ENCODE measurements at places on chromosomes 3 and 15.

DNA sequence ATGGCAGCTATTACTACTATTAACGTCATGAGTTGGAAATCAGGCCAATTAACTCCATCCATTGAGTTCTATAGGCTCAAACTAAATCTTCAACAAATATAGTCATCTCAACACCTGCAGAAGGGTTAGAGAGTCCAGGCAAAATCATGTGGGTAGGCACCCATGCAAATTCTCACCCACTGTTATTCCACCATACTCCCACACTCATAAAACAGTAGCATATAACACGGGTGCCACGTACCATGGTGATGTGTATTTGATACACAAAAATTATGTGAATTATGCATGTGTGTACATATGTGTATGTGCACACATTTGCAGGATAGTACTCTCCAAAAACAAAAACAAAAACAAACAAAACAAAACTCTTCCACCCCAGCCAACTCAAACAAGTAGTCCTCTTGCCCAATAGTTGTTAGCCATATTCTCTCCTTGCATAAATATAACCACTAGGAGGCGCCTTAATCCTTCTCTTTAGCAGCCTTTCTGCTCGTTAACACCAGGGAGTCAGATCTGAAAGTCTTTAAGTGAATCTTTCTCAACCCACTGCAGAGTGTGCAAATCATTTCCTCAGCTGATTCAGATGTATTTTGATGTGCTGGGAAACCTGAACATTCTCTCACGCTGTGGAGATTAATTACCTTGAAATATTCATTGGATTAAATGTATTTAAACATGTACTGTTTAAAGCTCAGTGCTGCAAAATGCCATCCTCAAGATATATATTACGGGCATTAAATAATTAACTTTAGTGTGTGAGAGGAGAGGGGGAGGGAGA lies 38.0 kb upstream of the COPB2 start:
- peak; percentile 39 for DNase-seq

DNA sequence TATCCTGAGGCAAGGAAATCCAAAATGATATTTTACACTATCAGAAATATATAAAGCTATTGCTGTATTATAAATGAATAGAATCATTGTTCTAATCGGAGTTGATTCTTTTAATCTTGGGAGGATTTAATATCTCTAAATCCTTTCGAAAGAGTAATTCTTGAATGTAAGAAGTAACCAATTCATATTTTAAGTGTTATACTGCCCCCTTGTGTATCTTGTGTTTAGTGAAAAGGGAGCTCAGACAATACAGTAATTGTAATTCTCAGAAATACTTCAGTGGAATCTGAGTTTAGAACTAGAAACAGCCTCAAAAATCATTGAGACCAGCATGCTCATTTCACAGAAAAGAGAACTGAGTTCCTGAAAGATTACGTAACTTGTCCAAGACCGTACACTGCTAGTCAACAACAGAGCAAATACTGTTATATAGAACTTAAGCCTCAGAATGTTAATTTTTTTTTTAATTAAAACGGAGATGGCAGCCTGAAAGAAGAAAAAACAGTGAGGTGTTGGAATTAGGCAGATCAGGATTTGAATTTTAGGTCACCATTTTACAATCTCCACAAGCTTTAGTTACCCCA lies 42.9 kb downstream of the PLCH1 start:
- DNase-seq, result no peak

DNA sequence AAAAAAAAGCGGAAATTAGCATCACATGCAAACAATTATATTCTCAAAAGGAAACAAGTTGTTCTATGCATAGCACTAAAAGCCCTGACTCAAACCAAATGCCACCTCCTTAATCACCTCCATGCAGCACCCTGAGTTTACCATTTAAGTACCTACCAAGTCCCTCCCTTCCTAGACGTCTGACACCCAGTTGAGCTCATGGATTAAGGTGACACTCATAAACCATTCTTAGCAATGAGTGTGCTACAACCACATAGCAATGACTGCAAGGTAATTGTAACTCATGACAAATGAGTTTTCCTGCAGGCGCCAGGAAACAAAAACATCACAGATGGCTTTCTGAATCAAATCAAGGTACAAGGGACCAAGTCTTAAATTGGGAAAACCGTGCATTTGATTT lies 32.0 kb downstream of the WWTR1 start:
- DNase-seq, result no peak

- no peak for DNase-seq
Observed at GRCh38 chr15:56533731-56534403, 68.9 kb upstream of the MNS1 start.

DNA sequence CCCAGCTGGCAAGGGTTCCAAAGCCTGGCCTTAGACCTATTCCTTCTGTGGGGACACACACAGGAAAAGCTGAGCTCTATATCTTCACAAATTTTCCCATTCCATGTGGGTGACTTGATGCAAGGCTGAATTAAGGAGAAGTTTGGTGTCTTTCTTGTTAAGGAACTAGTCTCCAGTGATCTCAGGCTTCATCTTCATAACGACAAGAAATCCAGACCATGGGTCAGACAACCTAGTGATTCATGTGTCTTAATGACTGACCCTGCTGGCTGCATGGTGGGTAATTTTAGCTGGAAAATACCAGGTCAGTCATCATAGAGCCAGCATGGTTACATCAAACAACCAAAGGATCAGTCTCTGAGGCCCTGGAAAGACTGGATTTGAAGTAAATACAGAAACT lies 112.7 kb upstream of the SLC4A7 start:
- no peak for DNase-seq

All from GM12891 (cell line).